ENCODE measurements at places on chromosomes 2 and 18. TPM values are rescaled to one million over a fixed set of nuclear protein-coding genes. Genes with fewer than 3 reads are reported as not detected.
A peak's percentile ranks its signal among the peaks of the same experiment; 100 is the strongest.

The PROC gene
- not detected for total RNA-seq

- DNase-seq = no peak
Observed at GRCh38 chr2:224261326-224261725, 140.6 kb downstream of the FAM124B start.

The CEP76 gene
- total RNA-seq = 3.6 TPM

The CFC1 gene
- not detected for total RNA-seq

The GALNT13 gene
- not detected for total RNA-seq

DNA sequence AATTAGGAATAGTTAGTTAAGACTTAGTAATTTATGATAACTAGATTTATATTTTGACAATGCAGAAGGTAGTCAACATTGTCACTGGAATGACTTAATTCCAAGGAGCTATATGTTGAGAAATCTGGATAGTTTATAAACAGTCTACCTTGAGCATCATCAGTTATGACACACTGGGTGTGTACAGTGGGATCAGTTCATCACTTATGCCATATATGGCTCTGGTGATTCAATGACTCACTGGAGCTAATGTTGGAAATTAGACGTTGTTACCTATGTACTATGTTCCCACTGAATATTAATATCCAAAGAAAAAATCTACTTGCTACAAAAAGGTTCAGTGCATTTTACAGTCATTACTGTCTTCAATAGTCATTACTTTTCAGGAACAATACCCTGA, 34.0 kb upstream of the ITPRID2 start:
- no peak for DNase-seq

DNA sequence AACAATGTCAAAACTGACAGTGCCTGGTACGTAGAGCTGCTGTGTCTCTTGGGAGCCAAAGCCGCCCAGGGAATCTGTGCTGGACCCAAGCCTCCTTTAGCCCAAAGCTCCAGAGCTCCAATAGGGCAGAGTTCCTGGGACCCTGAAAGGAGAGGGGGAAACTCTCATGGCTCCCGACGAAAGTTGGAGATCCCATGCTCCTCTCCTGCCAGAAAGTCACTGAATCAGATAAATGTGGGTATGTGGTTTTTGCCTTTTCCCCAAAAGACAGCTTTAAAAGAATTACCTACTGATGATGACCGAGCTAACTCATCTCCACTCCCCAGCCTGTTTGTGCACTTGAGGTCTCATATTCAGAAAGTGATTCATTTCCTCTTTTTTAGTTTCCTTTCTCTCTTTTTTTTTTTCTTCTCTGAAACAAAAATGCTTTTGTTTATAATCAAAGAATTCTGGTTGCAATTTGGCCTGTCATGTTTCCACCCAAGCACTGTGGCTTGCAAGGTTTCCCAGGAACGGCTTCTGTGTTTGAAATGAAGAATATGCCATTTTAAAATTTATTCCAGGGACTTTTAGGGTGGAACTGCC, 14.1 kb upstream of the PMAIP1 start:
- DNase-seq = peak; percentile 55

The AOX1 gene
- total RNA-seq = 19.1 TPM

DNA sequence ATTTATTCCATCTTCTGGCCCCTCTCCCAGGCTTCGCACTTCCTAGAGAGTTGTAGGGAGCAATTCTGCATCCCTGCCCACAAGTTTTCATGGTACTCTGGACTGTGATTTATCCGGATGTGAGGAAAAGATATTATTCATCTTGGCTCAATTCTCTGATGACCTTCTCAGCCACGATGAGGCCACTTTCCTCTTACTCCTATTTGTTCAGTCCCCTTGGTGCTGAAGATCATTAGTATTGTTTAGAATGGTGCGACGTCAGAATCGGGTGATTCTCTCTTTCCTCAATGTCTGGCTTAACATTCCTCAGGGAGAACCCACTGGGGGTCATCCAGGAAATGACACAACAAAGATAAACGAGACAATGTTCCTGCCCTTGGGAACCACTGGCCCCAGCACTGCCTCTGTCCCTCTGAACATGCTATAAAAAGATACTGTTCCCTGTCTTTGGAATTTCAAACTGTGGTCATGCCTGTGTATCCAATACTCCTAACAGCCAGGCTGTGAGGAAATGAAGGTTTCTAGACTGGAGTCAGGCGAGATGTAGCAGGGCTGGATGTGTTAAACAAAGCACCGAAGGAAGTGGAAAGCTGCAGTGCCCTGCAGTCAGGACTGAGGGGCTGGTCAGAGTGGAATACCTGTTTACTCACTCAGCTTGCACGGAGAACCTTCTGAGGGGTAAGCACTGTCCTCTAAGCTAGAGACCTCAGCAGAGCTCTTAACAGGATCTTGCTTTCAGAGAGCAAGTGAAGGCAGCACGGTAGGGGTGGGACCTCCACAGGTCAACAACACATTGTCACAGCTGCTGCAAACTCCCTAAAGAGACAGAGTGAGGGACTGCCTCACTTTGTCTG, 12.9 kb upstream of the GLI2 start:
- peak; percentile 40 for DNase-seq

- no peak for DNase-seq
Observed at GRCh38 chr2:217297096-217297495, 437.2 kb upstream of the TNP1 start.

The MTIF2 gene
- 40.6 TPM for total RNA-seq

- no peak for DNase-seq
Observed at GRCh38 chr2:233810385-233810784, 32.3 kb downstream of the MROH2A start.

GRCh38 chr2:7196883-7197282, 279.7 kb downstream of the RNF144A start:
- DNase-seq = no peak

DNA sequence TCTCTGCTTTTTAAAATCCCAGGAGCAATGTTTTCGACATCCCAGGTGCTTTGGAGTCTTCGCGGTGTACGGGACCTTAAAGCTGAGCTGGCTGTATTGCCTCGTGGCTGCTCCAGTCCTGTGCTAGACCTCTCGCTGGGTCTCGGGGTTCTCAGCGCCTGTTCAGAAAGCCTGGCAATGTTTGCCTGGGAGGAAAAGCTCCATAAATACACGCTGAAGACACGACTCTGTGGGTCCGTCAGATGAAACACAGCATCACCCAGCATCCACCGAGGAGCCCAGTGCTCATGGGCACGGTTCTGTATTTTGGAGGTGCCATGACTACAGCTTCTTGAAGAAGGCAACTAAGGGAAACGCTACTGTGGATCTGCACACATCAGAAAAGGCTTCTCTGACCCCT, 21.6 kb downstream of the MBP start:
- DNase-seq = no peak

GRCh38 chr18:53698907-53699306, 525.6 kb downstream of the MBD2 start:
- peak; percentile 10 for DNase-seq

DNA sequence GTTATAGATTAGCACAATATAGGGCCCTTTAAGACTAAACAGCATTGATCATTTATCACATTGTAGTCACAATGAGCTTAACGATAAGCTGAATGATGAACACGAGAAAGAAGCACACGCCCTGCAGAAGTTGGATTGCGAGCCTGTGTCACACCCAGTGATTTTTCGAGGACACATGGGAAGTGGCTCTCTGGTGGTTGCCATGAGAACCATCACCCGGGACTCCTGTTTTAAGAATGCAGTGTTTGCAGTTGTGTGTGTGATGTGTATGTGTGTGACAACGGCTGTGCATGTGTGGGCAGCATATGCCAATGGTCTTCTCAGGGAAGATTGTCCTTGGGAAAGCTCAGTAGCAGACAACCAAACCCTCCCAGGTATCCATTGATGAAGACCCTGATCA, 69.2 kb downstream of the PDCL3 start:
- DNase-seq = no peak

The GAD1 gene
- total RNA-seq = 3.2 TPM

The TDRD15 gene
- total RNA-seq = not detected

DNA sequence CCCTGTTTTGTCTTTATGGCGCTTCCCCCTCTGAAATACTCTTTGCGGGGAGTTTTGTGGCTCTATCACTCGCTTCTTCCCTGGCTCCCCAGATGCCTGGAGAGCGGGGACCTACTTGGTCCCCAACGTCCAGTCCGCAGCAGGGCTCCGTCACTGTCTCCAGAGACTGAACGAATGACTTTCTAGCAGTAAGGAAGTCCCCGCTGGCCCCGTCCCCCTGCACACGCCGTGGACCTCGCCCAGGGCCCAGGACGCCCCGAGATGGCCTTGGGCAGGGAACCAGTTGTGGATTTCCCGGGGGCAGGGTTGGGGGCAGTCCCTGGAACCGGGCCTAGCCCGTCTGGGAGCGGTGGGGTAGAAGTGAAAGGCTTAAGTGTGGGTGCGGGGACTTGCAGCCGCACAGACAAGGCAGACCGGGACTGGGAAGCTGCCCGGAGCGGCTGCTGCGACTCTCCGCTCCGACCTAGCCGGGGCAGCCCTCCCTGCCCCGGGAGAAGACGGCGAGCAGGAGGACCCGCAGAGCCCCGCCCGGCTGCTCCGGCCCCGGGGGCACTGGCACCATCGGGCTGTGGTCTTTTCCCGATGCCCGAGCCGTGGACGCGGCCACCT, 821 bp upstream of the EPHA4 start:
- peak; percentile 61 for DNase-seq

DNA sequence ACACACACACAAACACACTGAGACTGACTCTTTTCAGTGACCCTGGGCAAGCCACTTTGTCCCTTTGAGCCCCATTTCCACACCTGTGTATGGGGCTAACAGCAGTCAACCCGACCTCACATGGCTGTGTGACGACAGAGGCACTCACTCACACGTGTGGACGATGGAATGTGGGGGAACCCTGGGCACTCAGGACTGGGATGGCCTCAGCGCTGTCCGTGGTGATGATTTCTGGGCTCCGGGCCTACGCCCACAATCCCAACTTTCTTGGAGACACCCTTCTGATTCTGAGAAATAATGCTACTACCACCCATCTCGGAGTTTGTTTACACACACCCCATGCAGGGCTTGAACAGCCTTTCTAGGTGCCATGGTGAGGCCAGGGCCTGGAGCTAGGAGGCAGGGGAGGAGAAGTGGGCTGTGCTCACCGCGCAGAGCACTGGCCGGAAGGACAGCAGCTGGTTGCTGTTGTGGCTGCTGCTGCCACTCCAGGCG, 1.5 kb downstream of the CRYBA2 start:
- no peak for DNase-seq

- DNase-seq = no peak
Observed at GRCh38 chr2:151357359-151357758, at the start of gene TNFAIP6. TNFAIP6 (plus strand) TSS chr2:151357592; CDS start chr2:151357667, 75 bp downstream.

- no peak for DNase-seq
Observed at GRCh38 chr2:111091811-111092211, 28.9 kb upstream of the BCL2L11 start.

The SETBP1 gene
- total RNA-seq = not detected

- DNase-seq = no peak
Observed at GRCh38 chr18:63293935-63294334, 25.6 kb downstream of the BCL2 start.

The C2orf78 gene
- total RNA-seq = not detected

GRCh38 chr18:80095414-80095813, 13.6 kb upstream of the ADNP2 start:
- no peak for DNase-seq

GRCh38 chr2:75549401-75550253, 11.1 kb downstream of the EVA1A start:
- DNase-seq = no peak

DNA sequence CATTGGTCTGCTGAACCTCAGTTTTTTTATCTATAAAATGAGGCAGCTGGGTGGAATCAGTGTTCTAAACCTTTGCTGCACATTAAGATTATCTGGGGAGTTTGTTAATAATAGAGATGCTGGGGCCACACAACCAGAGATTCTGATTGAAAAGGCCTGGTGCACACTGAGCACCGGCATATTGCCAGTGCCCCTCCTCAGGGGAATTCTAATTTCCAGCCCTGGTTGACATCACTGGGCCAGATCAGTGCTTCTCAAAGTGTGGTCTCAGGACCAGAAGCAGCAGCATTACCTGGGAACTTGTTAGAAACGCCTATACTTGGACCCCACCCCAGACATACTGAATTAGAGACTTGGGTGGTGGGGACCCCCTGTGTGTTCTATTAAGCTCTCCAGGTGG, 112.5 kb downstream of the SETBP1 start:
- no peak for DNase-seq

- DNase-seq = peak; percentile 29
Observed at GRCh38 chr2:85111819-85112281, 21.3 kb upstream of the TCF7L1 start.

- no peak for DNase-seq
Observed at GRCh38 chr2:10048501-10049171, 5.3 kb downstream of the KLF11 start.

DNA sequence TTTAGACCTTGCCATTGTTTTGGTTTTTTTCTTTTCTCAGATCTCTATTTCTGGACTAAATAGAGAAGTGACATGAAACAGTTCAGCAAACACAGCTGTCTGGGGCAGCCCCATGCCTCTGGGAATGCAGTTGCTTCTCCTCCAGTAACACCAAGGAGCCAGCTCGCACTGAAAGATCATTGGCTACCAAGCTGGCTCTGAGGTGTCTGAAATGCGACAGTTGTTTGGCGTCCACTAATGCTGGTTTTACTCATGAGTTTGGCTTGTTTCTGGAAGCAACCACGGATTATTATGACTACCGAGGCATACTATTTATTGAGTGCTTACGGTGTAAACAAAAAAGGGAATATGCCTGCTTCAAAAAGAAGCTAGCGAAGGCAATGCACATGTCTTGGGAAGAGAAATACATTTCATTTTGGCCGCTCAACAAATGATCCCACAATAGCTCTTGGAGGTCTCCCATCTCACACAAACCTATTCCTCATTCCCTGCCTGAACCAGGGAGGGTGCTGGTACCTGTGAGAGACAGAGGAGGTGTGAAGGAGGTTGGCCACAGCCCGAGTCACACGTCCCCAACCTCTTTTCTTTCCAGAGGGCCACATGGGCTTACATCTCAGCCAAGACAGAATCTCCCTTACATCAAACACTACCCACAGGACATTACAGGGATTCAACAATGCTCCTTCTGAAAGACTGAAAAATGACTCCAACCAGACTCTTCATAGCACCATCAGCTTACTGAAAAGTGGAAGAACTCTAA, 37.5 kb upstream of the NEB start:
- peak; percentile 80 for DNase-seq

The COL4A3 gene
- 0.20 TPM for total RNA-seq

The PLGLB1 gene
- not detected for total RNA-seq
